Stimulated activated CD8-positive, alpha-beta memory T cell treated with anti-CD3 and anti-CD28 coated beads, Interleukin-2, amount 100 ng/mL, for 48 hours (primary cell): ENCODE measurements at places on chromosomes 11 and 22.
A peak's percentile ranks its signal among the peaks of the same experiment; 100 is the strongest.

DNA sequence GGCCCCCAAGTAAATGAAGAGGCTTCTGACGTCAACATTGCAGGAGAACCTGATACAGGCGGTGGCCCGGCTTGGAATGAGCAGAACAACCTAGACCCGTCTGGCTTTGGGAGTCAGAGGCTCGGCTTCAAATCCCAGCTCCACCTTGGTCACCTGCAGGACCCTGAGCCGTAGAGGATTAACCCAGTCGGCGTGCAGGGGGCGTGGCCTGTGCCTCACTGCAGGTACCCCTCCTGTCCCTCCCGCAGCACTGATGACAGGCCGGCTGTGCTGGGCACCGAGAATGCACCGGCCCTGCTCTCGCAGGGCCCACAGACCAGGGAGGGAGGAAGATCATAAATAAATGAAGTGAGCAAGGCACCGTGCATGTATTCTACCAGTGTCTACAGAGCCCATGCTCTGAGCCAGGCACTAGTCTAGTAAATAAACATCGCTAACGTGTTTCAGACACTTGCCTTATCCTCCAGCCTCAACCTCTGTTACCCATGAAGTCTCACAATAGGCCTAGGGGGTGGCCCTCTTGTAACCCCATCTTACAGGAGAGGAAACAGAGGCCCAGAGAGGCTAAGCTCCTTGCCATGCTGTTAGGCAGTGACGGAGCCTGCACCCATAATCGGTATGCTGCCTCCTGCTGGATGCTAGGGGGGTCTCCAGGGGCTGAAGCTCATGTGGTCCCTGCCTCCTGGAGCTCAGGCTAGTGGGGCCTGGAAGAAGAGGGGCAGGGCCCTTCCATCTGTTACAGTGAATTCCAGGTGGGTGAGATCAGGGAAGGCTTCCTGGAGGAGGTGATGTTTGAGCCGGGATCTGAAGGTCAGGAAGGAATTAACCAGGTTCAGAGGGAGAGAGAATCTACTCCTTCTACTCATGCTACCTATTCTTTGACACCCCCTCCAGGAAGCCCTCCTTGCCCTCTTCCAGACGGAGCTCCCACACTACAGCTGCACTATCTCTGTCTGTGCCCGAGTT is 53.4 kb downstream of the RTL6 start:
- DNase-seq, result no peak

DNA sequence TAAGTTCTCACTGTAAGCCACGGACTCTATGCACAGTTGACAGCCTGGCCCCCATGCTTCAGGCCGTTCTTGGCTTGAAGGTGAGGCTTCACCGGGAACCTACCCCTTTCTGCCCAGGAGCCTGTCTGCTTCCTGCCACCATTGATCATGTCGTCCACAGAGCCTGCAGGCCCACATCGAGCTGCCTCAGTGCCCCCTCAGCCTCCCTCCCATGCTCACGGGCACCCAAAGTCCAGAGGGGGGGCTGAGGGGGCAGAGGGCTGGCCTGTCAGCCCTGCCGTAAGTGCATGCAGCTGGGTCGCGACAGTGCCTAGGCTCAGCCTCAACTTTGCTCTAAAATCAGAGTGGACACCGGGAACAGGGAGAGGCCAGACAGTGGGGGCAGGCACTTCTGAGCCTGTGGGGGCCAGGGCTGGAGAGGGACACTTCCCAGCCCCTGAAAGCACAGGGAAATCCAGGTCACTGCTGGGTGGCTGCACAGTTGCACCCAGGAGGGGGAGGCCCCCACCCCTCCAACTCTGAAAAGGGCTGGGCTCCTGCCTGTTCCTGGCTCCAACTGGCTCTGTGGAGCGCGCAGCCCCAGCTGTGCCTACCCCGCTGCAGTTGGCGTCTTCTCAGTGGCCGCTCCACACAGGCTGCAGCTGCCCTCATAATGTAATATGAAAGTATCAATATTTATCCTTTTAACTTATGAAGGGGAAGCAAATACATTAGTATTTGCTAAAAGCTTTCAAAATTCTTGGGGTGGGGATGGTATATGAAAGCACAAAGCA is 598.6 kb downstream of the DLG2 start:
- DNase-seq, result no peak

DNA sequence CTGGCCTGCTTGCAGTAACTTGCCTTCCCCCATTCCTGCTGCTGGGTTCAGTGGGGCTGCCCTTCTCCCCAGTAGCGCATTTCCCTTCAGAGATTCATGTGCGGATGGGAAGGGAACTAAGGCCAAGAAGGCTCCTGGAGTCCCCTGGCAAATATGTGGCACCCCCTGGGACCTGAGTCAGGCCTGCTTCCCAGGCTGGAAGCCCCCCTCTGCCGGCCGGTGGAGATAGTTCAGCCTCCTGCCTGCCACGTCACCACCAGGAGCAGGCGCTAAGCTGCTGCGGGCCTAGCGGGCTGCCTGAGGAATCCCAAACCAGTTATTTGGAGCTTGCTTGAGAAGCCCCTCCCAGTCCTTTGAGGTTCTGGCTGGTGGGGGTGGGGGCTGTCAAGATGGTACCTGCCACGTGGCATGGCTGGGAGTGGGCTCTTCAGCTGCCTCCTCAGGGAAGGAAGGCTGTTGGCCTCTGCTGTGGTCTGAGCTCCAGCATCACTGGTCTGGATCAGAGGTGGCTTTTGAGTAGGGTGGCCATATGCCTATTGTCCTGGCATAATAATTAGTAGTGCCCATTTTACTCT is 2.0 kb downstream of the SERPINH1 start:
- DNase-seq, result no peak

DNA sequence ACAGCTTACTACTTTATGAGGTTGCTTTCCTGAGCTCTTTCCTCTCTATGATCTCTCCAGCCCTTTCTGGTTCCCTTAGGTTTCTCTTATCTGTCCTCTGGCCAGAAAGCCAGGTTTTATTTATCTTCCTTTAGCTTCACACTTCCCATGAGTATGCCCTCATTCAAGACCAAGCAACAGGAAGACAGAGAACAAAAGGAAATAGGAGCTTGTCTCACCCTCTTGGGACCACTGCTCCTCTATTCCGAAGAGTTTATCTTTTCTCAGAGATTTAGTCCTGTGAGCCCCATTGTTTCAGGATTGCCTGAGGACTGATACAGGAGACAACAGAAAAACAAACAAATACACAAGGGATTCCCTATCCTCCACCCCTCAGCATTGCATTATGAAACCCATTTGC is 62.4 kb upstream of the CCDC179 start:
- DNase-seq, result no peak

GRCh38 chr22:39325392-39325932 is 6.0 kb upstream of the RPL3 start:
- no peak for DNase-seq

DNA sequence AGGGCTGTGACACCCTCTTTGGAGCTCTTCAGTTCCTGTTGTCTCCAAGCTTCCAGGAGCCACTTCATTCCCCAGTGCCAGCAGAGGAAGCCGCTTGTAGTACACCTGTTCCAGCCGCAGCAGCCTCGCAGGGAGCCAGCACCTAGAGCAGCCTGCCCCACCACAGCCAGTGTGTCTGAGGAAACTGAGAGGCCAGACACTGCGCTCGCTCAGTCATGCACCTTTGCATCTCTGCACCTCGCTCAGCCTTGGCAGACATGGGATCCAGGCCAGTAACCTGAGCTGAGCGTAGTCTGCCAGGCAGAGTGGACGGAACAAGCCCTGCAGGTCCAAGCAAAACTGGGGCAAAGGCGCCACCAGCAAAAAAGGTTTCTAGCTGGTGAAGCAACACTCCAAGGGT is 1072.1 kb downstream of the JRKL start:
- no peak for DNase-seq

DNA sequence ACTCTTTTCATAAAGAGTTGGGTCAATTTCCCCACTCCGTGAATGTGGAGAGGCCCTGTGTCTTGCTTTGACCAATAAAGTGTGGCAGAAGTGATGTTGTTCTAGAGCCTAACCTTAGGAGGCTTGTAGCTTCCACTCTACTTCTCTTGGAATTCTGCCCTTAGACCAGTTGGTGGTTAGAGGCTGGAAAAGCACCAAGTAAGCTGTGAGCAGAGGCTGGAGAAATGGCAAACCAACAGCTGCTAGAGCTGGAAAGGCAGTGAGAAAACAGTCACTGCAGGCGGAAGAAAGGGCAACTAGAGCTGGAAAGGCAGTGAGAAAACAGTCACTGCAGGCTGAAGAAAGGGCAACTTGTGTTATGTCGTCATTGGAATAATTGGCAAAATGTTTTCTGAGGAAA is 29.8 kb upstream of the MSANTD2 start:
- no peak for DNase-seq

GRCh38 chr11:69604055-69604454 is 36.9 kb upstream of the CCND1 start:
- DNase-seq, result no peak

DNA sequence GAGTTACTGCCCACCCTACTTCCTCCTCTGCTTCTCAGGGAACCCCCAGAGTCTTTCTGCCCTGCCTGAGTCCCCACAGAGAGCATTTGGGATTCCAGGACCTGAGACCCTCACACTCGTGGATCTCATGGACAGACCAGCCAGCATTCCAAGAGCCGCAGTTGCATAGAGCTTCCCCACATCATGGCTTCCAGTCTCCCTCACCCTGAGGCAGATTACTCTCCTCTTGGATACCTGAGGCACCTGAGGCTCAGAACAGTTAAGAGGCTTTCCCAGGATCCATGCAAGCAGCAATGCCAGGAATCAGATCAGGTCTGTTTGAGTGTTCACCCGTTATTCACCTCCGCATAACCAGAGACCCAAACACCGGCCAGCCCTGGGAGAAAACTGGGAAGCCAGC is 102.2 kb downstream of the TRIM29 start:
- DNase-seq, result no peak

- no peak for DNase-seq
Measured at GRCh38 chr11:126411971-126412381, 56.5 kb downstream of the ST3GAL4 start.

GRCh38 chr22:23302171-23303002 is 122.1 kb downstream of the BCR start:
- DNase-seq, result no peak

- DNase-seq, result no peak
Measured at GRCh38 chr11:45543808-45544422, 121.5 kb downstream of the CHST1 start.

DNA sequence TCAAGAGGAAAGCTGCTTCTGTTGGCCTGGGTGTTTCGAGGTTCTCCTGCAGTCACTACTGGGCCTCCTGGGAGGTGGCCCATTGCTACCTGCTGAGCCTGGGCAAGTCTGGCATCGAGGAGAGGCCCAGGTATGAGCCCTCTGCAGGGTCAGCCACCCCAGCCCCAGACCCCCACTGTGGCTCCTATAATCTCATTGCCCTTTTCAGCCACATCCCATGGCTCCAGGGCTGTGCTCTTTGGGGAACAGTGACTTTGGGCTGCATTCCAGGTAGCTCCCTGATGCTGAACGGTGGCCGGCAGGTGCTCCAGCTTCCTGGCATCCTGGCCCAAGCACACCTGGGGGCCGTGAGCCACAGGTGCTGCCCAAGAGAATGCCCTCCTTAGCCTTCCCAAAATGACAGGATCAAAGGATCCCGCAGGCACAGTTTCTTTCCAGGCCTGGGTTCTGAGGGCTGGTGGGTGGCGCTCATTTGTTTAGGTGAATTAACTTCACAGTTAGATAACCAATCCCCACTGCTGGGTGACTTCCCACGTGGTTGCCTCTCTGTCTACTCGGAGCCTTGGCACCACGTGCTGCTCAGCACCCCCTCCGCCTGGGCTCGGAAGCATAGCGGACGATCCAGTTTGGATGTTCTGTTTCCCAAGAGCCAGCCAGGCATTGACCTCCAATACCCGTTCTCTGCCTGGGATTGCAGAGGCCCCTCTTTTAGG is 97.4 kb downstream of the BCR start:
- DNase-seq, result no peak

- DNase-seq, result no peak
Measured at GRCh38 chr11:47881145-47881544, 33.0 kb upstream of the NUP160 start.

DNA sequence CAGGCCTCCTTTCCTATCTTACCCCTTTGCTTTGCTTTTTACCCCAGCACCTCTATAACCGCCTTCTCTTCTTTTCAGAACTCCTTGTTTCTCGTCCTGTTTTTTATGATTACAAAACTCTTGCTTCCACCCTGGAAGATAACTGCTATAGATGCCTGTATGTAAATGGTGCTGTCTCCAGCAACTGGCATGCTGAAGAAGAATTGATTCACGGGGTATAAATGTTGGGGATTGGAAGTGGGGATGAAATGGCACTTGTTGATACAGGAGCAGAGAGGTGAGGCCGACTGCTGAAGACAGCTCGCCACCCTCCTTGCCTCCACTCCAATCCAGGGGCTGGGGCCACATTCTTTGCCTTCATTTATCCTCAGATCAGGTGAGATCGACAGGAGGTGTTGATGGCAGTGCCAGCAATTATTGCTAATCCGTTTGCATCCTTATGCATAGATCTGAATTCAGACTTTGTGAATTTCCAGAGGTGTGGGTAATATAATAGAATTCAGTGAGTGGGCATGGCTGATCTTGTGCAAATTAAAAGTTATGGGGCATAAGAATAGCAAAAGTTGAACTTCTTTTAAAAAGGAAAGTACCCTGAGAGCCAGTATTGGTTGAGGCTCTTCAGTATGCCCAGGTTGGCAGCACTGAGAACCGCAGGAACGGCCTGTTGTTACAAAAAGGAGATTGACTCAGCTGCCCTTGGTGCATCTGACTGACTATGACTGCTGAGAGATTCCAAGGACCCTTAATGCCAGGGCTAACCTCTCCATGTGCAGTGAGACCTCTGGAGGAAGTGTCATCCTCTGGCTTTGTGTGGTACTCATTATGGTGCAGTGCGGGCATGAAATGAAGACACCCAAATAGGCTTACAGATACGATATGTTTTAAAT is 5.3 kb downstream of the NEAT1 start:
- no peak for DNase-seq

GRCh38 chr11:32870676-32871075 is 21.9 kb upstream of the QSER1 start:
- DNase-seq, result peak; percentile 5

- no peak for DNase-seq
Measured at GRCh38 chr11:19577976-19578619, 134.5 kb upstream of the NAV2 start.

GRCh38 chr22:38873469-38874411 is 1.7 kb upstream of the CBX6 start:
- no peak for DNase-seq

GRCh38 chr11:120205596-120206161 is 5.2 kb upstream of the OAF start:
- DNase-seq, result no peak

- DNase-seq, result no peak
Measured at GRCh38 chr11:67392183-67392715, 463 bp downstream of the RAD9A start.
